Amniotic stem cell (primary cell): ENCODE measurements at places on chromosomes 5 and 9.

DNA sequence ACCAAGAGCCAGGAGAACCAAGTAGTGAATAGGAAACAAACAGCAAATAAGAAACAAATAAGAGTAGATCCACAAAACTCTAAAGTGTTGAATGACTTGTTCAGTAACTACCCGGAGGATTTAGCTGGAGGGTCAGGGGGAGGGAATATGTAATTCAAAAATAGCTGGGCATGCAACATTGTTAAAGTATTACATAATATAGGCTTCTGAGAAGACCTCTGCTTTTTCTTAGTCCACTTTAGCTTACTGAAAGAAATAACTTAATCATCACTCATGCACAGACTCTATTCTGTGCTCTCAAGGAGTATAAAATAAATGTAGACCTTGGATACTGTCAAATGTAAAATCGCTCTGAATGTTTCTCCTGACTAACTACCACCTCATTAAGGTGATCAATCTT, 183.2 kb upstream of the POU5F2 start:
- no peak for DNase-seq

- no peak for DNase-seq
Measured at GRCh38 chr9:87677776-87678587, 47.9 kb upstream of the CTSL start.

- DNase-seq: no peak
Measured at GRCh38 chr5:107329850-107330249, 340.9 kb downstream of the EFNA5 start.

DNA sequence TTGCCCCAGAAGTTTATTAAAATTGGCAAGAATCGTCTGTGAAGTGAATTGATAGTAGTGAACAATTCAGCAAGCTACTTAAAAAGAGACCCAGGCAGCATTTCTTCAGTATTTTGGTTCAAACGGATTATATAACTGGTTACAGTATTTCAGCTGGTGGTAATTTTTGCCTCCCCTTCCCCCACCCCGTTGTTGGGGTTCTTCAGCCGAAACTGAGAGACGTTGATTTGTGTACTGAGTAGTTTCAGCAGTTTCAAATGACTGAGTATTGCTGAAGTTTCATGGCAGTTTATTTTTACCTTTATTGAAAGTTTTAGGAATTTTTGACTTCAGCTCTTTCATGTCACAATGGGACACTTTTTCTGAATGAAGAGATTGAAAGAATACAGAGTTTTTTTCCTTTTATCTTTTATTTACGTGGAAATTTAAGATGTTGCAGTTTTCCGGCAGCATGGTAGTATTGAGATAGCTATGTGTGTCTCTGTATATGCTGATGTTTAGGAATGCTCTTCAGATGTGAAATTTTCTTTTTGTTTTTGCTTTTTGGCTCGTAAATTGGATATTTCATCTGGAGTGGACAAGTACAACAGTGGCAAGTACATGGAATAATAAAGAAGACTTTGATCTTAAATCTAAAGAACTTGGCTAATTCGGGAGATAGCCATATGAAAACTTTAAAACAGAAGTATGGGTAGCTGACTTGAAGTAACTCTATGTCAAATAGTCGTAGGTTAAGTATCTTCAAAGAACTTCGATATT, 1.9 kb downstream of the GPBP1 start:
- no peak for DNase-seq

- no peak for DNase-seq
Measured at GRCh38 chr9:30622561-30622960, 1761.9 kb upstream of the ACO1 start.

DNA sequence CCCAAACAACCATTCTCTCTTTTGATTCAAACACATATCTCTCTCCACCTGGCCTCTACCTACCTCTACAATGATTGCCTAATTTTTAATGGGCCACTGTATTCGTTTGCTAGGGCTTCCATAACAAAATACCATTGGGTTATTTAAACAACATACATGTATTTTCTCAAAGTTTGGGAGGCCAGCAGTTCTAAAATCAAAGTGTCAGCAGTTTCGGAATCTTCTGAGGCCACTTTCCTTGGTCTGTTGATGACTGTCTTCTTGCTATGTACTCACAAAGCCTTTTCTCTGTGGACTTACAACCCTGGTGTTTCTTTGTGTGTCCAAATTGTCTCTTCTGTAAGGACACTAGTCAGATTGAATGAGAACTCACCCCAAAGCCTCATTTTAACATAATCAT, 214.7 kb downstream of the BRINP1 start:
- no peak for DNase-seq

DNA sequence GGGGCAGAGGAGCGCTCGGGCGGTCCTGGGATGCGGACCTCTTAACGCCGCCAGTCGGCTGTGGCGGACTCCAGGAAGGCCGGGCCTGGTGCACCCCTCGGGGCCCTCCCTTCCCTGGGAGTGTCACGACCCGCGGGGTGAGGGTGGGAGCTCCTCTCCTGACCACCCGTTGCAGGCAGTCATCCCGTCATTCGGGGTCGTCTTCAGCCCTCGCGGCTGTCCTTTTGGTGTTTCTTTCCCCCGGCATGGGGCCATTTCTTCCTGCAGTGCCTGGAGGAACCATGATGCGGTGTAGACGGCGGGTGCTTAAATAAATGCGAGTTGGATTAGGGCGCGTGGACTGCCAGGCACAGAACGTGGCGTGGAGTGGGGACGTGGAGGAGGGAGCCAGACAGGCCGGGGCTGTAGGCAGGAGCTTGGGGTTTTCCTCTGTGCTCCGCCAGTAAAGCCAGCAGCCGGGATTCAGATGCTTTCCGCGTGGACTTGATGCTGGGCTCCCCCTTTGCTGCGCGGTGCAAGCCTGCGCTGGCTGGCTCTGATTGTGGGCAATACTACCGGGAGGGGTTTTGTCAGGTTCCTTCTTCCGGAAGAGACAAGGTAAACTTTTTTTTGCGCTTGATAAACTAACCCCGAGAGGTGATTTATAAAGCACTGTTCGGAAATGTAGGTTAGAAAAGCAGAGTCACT, 868 bp downstream of the KDM4C start:
- no peak for DNase-seq

GRCh38 chr9:92637326-92637725, 32.6 kb downstream of the IPPK start:
- DNase-seq: no peak

DNA sequence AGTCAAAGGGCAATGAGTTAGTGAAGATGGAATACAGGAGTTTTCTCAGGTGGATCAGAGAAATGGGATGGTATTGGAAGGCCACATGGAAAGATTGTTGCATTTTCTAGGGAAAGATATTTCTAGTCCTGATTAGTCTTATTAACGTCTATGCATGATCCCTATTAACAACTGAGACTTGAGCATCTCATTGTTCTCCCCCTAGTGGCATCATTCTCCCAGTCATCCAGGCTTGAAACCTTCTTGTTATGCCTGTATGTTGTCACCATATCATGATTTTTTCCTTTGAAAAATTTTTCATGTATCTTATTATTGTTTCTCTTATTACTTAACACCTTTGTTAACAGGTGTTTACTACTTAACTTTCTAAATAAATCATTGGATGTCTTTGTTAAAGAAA, 34.4 kb downstream of the KIF2A start:
- no peak for DNase-seq

DNA sequence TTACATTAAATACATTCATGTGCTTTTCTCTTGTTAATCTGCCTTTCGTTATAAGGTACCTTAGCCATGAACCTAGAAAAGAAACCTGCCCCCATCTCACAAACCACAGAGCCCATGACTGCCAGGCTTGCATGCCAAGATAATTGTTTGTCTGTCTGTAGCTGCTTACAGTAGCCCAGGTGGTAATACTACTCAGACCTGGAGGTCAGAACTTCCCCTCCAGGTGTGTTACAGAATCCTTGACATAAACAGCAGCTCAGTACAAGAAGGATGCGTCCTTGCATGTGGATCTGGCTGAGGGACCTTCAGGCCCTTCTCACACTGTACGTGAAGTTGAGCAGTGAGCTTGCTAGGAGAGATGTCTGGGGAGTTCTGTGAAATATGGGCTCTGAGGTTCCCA, 291.4 kb downstream of the CSNK1G3 start:
- DNase-seq: no peak

- DNase-seq: no peak
Measured at GRCh38 chr9:112670991-112671625, 46.8 kb downstream of the INIP start.
